Stimulated activated CD4-positive, alpha-beta T cell treated with anti-CD3 and anti-CD28 coated beads, Interleukin-4, amount 100 ng/mL, for 48 hours (primary cell): ENCODE measurements at places on chromosomes 7 and 10.

GRCh38 chr10:6743291-6743849, 163.3 kb upstream of the PRKCQ start:
- no peak for DNase-seq

- peak; percentile 8 for DNase-seq
Measured at GRCh38 chr10:120423431-120424197, 33.4 kb upstream of the PLPP4 start.

- no peak for DNase-seq
Measured at GRCh38 chr10:125155101-125155500, 5.3 kb downstream of the CTBP2 start.

DNA sequence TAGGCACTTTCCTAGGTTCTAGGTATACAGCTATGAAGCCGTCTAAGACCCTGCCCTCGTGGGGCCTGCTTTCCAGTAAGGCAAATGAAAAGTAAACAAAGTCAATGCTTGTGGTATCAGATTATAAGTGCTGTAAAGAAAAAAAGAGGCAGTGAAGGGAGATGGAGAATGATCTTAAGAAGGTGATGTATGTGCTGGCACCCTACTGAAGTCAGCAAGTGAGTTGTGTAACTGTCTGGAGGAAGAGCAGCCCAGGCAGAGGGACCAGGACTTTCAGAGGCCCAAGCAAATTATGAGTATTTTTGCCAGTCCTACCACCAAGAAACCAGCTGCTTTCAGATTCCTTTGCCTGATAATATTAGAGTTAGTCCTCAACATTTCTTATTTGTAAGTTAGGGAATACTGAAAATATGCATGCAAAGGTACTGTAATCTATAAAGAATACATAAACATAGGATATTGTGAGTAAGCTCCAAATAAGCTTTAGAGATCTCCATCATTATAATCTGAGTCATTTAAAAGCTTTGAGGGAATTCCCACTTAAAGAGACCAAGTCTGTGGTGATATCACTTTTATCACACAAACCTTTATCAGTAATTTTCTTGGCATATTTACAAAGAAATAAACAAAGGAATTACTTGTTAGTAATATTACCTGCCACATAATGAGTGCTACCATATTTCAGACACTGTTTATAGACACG, 329.2 kb upstream of the LRGUK start:
- no peak for DNase-seq

DNA sequence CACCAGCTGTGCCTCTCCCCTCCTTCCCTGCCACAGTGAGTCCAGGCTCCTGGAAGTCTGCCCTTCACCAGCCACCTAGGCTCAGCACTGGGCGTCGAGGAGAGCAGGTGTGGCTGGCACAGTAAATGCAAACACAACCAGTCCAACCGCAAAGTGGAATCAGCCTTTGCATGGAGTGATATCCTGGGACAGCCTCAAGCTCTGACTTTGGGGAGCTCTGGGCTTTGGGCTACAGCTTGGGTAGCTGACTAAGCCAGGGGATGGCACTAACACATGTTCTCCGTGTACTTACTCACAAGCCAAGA, 312.4 kb downstream of the KCNMA1 start:
- no peak for DNase-seq

- no peak for DNase-seq
Measured at GRCh38 chr10:9166770-9167169, 1112.3 kb downstream of the GATA3 start.
